ENCODE measurements at places on chromosomes 2 and 18.

- no peak for DNase-seq
Observed at GRCh38 chr2:191043438-191043837, 29.5 kb upstream of the STAT1 start.

DNA sequence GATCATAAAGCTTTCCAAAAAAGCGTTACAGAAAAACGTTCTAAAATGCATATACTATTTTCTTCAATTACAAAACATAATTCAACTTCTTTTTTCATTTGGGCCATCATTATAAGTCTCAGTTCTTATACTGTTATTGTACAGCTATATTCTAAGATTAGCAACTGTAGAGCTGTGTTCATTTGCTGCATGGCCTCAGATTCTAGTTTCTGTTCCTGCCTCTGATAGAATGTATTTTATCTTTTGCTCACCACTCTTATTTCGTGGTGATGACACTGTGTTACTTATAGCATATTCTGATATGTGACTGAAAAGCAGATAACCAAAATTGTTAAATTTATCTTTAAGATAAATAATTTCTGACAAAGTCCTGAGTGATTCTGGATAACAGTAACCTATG, 67.2 kb downstream of the PTRHD1 start:
- DNase-seq, result no peak

DNA sequence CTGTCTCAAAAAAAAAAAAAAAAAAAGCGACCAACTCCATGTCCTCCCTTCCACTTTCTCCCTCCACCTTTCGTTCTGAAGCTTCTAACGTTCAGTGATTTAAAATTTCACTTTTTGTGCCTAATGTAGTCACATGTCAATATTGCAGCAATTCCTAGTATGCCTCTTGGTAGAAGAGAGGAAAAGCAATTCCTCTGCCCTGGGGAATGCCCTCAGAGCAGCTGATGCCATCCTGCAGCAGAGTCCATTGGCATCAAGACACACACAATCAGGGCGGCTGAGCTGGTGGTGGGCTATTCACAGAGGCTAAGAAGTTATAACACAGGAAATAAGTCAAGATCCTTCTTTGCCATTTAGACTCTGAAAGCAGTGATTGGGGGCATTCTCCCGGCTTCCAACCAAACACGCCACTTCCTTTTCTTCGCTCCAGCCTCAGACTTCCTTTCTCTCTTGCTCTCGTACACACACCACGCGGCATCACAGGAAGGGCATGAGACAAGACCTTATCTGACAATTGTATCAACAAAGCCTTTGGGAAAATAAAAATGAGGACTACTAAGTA, 71.9 kb downstream of the MOGAT1 start:
- no peak for DNase-seq

DNA sequence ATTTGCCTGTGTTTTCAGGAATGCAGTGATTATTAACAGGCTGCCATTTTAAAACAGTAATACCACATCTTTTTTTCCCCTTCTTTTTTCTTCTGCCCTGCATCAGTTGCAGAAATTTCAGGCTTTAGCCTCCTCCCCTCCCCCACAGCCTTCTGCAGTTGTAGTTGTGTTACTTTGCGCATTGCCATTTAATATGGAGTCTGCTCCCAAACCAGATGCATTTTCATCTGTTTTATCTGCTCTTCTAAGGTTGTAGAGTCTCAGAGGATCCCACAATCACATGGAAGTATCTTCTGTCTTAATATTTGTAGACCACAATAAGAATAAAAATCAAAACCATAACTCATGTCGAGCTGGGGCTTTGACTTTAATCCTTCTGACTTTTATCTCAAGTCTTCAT, 3.8 kb downstream of the ASXL3 start:
- DNase-seq, result no peak

GRCh38 chr2:53233759-53234547, 533.7 kb upstream of the CHAC2 start:
- DNase-seq, result no peak

DNA sequence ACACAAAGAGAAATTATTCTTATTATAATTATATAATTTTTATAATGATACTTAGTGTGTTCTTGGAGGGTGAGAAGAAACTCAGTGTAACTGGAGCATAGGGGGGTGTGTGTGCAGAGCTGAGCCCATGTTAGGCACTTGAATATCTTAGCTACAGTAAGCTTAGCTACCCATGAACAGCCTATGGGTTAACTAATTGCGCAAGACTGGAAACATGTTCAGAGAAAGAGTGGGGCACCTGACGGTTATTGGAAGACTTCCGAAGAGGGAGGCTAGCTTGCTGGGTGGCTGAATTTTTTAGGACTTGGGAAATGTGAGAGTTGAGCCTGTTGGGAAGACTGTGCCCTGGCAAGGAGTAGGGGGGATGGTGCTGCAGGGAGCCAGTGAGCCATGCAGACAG, 229.2 kb downstream of the SLC4A3 start:
- DNase-seq, result no peak

- DNase-seq, result no peak
Observed at GRCh38 chr2:218293715-218294429, 1.6 kb upstream of the TMBIM1 start.

- no peak for DNase-seq
Observed at GRCh38 chr2:148194882-148195281, 174.0 kb downstream of the MBD5 start.
